ENCODE measurements at places on chromosomes 3 and 15.
A peak's percentile ranks its signal among the peaks of the same experiment; 100 is the strongest.

DNA sequence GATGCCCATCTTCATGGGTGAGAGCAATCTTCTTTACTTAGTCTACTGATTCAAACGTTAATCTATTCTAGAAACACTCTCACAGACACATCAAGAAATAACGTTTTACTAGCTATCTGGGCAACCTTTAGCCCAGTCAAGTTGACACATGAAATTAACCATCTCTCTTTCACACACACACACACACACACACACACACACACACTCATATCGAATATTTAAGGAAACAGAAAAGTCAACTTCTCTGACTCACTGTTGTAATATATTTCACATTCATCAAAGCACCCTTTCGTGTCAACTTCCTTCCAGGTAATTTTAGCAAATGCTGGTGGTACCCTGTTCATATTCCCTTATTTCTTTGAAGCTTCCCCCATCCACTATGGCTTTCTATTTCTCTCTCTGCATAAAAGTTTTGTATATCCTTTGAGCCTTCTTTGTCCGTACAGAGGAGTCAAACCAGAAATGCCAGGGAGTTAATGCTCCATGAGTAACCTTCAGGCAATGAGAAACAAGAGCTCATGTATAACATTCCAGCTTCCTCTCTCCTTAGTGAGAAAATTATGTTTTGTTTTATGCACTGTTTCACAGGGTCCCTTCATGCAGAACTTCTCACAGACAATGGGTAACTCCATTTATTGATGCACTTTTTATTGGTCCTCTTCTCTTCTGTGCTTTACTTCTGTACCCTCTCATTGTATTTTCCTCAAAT, 335.5 kb upstream of the CBLB start:
- no peak for DNase-seq

DNA sequence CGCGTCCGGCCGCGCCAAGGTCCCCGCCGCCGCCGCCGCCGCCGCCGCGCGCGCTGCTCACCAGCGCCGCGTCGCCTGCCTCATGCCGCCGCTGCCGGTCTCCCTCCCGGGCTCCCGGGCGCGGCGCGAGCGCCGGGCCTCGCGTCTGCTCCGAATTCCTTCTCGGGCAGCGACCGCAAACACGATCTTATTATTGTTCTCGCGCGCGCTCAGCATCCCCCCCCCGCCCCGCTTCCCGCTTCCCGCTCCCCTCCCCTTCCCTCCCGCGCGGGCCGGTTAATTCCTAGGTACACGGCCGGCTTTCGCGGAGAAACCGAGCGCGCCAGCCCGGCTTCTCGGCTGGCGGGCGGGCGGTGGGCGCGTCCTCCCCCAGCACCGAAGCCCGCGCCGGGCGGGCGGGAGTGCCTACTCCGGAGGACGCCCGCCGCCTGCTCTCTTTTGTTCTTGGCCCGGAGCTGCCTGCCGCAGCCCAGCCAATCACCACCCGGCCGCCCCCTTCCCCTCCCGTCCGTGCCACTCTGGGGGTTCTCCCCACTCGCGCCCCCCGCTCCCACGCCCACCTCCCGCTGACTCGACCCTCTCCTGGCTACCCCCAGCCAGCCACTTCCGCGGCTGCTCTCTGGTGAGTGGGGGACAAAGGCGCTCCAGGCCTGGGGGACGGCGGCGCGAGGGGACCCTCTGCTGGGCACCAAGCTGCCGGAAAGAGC, at the start of gene HDGFL3:
Gene HDGFL3 (minus strand): TSS at position 164 of the 707 bp plus-strand sequence. CDS start 409 bp downstream, outside the sequence.
- peak; percentile 77 for DNase-seq

DNA sequence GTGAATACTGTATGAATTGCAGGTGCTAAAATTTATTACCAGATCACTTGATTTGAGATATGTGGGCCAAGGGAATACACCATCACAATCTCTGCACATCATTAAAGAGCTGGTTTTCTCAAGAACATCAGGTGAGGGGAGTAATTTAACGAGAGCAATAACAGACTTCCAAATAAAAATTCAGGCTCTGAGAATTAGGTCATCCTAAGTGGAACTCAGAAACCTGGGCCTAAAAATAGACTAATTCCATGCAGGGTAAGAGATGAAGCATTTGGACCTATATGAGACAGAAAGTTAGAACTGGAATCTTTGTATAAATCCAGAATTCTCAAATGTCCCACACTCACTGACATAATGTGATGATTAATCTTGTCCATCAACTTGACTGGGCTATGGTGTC, 331.1 kb downstream of the ZNF621 start:
- no peak for DNase-seq

- DNase-seq, result no peak
Observed at GRCh38 chr3:167978486-167978885, 117.2 kb downstream of the GOLIM4 start.

GRCh38 chr3:126679831-126680666, 24.0 kb upstream of the CHCHD6 start:
- DNase-seq, result no peak

DNA sequence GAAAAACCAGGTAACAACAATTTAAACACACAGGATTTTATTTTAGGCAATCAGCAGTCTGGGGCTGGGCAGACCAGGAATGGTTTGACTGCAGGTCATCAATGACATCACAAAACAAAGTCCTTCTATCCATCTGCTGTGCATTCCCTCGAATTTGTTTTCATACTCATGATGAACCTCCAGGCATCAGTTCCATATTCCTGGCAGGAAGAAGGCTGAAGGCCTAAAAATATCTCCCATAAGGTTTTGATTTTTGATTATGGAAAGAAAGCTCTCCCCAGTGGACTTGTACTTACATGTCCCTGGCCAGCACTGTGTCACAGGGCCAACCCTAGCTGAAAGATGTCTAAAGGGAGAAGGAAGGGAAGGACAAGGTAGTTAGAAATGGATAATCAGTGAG, 107.4 kb downstream of the PEAK1 start:
- no peak for DNase-seq

DNA sequence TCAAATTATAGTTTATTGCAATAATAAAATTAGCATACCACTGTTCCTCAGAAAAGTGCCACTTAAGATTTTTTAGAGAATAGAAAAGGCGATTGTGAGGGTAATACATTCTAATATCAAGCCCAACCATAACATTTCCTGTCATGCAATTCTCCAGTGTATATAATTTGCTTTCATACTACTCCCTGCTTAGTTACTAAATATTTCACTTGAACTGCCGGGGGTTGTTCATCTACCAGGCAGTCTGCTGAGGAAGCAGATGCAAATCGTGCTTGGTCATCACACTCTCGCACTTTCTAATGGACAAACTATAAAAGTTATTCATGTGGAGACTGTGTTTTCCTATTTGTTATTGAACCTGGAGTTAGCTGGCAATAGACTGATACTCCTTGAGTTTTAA, 645.6 kb upstream of the CBLB start:
- DNase-seq, result no peak

DNA sequence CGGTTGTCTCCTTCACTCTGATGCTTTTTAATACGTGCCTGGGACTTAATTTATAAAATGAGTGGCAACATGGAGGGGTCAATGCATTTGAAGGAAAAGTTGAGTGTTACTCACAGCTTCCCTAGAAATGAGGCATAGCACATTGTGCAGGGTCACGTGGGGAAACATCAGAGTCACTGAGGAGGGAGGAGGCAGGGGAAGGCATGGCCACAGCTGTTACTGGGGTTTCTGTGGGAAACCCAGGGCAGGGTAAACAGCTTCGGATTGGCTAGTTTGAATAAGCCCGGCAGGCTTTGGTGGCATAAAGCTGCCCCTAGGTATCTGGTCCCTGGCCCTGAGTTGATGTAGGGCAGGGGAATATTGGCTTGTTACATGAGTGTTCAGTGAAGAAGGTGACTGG, 98.9 kb upstream of the ST8SIA2 start:
- no peak for DNase-seq

- DNase-seq, result peak; percentile 53
Observed at GRCh38 chr3:4350789-4351163, 47.6 kb downstream of the SETMAR start.

DNA sequence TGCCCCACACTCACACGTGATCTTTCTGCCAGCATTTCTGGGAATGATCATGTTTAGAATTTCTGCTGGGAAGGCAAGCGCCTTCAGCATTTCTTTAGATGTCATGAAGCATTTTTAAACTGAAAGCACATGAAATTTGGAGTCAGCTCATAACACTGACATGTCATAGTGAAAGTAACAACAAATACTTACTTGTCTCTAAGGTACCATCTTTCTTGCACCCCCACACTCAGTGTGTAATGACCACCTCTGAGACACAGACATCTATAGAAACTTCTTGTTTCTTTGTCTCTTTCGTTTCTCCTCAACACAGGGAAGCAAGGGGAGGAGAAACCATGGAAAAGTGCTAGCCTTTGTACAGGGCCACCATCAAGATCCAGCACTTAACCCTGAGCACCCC, 171.7 kb downstream of the RORA start:
- DNase-seq, result no peak

DNA sequence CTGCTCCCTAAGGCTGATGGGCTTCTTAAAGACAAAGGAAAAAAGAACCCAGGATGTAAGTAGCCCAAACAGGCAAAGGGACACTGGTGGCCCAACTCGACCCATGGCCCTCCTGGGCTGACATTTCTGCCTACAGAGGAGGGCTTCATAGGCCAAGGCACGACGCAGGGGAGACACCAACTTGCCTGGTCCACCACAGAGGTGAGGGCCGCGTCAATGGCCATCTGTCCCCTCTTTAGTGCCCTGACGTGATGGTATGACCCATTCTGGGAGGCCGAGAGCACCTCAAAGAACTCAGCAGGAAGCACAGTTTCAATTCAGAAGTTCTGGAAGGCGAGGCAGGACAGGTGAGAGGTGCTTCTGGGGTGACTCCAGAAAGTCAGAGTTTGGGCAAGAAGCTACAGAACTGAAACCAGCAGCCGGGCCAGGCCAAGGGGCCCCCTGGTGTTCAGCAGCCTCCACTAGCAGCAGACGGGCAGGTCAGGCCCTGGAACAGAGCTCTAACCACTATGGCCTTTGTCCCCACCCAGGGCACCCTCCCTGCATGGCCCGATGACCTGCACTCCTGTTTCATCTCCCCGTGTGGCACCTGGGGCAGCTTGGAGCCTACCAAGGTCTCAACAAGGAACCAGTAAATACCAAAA, 45.1 kb downstream of the HMCES start:
- no peak for DNase-seq

DNA sequence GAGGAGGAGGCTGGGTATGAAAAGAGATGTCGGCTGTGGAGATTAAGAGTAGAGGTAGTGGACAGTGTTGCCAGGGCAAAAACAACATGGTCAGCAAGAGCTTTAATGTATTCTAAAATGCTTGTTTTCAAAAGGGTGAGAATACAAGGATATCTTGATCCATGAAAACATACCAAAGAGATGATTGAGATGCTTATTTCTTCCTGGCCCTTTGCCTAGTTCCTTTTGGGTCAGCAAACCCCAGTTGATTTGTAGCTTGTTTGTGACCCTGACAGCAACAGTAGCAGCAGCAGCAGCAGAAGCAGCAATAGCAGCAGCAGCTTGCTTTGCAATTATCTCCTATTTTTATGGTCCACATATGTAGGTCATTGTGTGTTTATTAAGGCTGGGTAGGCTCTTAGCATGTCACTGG, 337.3 kb downstream of the LPP start:
- DNase-seq, result no peak

- DNase-seq, result peak; percentile 13
Observed at GRCh38 chr3:178966299-178967176, 105.1 kb downstream of the ZMAT3 start.

GRCh38 chr3:44803298-44803697, 41.7 kb downstream of the KIF15 start:
- no peak for DNase-seq

DNA sequence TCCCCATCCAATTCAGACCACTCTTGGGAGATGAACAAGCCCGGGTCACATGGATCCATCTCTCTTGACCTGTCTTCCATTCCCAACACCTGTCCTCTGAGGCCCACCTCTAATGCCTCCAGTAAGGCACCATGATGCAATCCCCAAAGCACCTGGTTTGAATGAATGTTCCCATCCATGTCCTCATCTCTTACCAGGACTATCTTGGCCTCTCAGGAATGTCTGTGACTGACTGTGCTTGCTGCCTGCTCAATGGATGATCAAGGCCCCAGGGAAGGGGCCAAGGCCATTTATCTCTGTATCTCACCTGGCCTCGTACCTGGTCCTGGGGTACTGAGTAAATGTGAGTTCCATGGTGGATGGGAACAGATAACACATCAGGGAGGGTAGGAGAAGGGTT, 49.7 kb downstream of the SLCO2A1 start:
- DNase-seq, result no peak

DNA sequence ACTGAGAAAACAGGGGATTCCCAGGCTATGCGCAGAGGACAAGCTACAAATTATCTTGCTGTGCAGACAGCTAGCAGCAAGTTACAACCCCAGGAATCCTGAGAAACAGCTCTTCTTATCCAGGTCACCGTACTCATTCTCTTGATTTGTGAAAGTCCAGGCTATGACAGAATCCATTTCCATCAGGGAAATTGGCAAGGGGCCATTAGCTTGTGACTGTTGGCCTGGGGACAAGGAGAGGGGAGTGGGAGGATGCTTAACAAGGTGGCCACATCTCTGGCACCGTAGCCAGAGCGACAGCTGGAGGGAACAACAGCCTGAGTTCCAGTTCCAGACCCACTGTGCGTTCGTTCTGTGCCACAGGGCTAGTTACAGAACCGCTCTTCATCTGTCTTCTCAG, 44.9 kb upstream of the PLXNA1 start:
- peak; percentile 30 for DNase-seq

- no peak for DNase-seq
Observed at GRCh38 chr3:125300416-125300815, 74.7 kb downstream of the ZNF148 start.

DNA sequence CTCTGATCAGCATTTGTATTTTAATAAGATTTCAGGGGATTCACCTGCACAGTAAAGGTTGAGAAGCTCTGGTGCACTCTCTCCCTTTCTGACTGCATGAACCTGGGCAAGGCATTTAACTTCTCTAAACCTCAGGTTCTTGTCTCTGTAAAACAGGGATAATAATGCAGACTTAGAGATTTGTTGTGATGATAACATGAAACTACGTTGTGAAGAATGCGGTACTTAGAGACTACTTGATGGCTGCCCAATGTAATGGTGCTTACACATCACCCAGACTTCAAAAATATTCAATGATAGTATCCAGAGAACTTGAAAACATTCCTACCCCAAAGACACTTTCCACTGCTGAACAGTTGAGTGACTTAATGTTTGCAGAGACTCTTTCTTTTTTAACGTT, 19.8 kb upstream of the TNFSF10 start:
- DNase-seq, result no peak

DNA sequence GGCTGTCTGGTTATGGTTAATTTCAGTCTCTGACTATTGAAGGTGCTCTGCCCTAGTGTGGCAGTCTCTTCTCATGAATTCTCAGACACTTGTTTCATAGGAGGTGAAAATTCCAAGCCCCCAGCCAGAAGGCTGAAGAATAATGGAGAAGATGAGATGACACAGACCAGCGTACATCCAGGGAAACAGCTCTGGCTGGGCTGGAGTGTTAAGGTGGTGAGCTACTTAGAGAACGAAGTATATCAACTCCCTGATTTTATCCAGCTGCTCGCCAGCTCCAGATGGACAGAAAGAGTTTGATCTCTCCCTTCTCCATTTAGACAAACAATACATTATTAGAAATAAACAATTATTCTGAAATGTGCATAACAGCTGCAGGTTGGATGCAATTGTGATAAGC, 494.5 kb upstream of the RGMA start:
- DNase-seq, result no peak

GRCh38 chr3:183540501-183541234, 14.8 kb downstream of the KLHL6 start:
- DNase-seq, result no peak

- no peak for DNase-seq
Observed at GRCh38 chr3:121654493-121655385, 6.0 kb downstream of the HCLS1 start.
